Activated CD8-positive, alpha-beta memory T cell treated with anti-CD3 and anti-CD28 coated beads, Interleukin-2, amount 10 ng/mL, durations not matched to agents 7 days and 5 days (primary cell): ENCODE measurements at places on chromosomes 16 and 17. TPM values are rescaled to one million over a fixed set of nuclear protein-coding genes. Genes with fewer than 3 reads are reported as not detected.

Gene CORO6
- 2.7 TPM for total RNA-seq

Gene MYCBPAP
- total RNA-seq, result 13.9 TPM

Gene ITGAX
- total RNA-seq, result 62.0 TPM

Gene HOXB9
- total RNA-seq, result 19.6 TPM

Gene TBC1D26
- not detected for total RNA-seq

Gene IGSF6
- not detected for total RNA-seq

Gene CD7
- total RNA-seq, result 417 TPM

Gene KRTAP3-1
- total RNA-seq, result not detected

Gene NPIPA7
- 10.8 TPM for total RNA-seq

Gene PYDC1
- not detected for total RNA-seq

Gene SLC26A11
- 8.6 TPM for total RNA-seq

Gene TMEM98
- total RNA-seq, result 1.2 TPM

Gene TLCD2
- 0.20 TPM for total RNA-seq

Gene KRTAP9-2
- total RNA-seq, result not detected

Gene TPSD1
- total RNA-seq, result not detected

Gene PMFBP1
- total RNA-seq, result 6.3 TPM

Gene C16orf86
- 4.1 TPM for total RNA-seq

Gene CACNG1
- not detected for total RNA-seq

Gene METRN
- 14.0 TPM for total RNA-seq

Gene ASPHD1
- not detected for total RNA-seq
